GOT3 (cell line): ENCODE measurements at places on chromosomes 12 and 14.

GRCh38 chr14:61932974-61933373 lies 170.8 kb downstream of the SNAPC1 start:
- no peak for DNase-seq

DNA sequence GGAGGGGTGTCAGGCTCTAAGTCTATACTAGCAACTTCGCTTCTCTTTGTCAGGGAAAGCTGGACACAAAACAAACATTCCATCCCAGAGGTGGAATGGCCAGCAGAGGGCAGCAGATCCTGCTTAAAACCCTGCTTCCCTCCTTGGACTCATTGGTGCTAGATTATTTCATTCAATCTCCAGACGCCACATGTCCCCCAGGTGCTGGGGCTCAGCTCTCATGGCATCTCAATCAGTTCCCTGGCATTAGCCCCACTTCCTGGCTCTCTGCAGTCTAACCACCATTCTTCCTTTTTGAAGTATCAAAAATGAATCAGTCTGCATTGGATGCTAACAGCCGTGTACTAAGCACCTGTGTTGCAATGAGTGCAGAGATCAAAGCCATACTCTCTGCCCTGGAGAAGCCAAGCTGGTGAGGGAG lies 8.1 kb upstream of the PPP1R1A start:
- no peak for DNase-seq

- no peak for DNase-seq
These were observed 8.3 kb downstream of the TMTC2 start for GRCh38 chr12:82694970-82695369.

- DNase-seq: no peak
These were observed 41.5 kb downstream of the IFT81 start for GRCh38 chr12:110165540-110166159.

DNA sequence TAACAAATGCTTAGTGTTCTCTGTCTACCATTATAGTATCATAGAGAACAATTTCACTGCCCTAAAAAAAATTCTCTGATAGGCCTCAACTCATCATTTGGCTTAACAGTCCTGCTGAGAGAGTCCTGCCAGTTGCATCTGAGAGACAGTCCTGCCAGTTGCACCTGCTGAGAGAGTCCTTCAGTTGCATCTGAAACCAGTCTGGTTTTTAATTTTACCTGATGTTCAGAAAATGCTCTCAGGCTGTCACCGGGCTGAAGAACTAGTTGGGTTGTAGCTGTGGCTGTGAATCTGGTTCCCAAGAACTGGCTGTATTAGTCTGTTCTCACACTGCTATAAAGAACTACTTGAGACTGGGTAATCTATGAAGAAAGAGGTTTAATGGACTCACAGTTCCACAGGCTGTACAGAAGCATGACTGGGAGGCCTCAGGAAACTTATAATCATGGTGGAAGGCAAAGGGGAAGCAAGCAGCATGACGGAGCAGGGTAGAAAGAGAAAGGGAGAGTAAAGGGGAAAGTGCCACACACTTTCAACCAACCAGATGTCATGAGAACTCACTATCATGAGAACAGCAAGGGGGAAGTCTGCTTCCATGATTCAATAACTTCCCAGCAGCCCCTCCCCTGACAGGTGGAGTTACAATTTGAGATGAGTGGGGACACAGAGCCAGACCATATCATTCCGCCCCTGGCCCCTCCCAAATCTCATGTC lies 51.6 kb downstream of the PRKCH start:
- no peak for DNase-seq

DNA sequence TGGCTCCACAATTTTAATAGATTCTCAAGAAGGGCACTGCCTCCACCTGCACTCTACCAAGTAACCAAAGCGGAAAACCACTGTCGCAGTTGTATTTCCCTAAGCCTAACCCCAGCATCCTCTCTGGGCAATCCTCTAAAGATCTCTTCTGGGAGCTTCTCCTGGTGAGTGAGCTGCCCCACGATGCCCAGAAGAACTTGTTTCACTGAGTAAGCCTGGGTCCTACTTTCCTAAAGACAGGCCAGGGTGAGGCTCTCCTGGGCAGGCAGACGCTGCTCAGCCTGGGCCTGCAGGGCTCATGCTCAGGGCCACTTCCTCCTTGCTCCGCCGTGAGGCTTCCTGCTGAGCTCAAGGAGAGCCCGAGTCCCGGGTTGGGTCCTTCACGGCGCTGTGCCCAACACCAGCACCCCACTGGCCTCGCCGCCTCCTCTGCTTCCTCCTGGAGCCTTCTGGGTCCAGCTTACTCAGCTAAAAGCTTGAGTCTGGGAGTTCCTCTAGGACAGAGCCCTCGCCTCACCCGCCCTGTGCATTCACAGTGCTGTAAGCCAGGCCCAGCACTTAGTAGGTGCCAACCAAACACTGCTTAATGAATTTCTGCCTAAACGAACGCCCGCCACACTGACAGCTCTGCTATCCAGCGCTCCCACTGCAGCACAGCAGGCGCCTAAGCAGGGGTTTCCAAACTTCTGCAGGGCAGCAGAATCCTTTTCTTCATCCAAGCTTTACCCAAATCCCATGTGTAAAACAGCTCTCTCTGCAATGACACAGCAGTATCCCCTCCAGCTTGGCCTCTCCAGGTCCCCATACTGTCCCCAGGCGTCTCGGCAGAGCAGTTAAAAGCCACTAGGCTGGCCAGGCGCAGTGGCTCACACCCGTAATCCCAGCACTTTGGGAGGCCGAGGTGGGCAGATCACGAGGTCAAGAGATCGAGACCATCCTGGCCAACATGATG lies 5.7 kb downstream of the RAB35 start:
- DNase-seq: no peak

DNA sequence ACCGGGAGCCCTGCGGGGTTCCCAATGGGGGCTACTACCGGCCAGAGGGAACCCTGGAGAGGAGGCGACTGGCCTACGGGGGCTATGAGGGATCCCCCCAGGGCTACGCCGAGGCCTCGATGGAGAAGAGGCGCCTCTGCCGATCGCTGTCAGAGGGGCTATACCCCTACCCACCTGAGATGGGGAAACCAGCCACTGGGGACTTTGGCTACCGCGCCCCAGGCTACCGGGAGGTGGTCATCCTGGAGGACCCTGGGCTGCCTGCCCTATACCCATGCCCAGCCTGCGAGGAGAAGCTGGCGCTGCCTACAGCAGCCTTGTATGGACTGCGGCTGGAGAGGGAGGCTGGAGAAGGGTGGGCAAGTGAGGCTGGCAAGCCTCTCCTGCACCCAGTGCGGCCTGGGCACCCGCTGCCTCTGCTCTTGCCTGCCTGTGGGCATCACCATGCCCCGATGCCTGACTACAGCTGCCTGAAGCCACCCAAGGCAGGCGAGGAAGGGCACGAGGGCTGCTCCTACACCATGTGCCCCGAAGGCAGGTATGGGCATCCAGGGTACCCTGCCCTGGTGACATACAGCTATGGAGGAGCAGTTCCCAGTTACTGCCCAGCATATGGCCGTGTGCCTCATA lies 9.7 kb downstream of the TNS2 start:
- no peak for DNase-seq

DNA sequence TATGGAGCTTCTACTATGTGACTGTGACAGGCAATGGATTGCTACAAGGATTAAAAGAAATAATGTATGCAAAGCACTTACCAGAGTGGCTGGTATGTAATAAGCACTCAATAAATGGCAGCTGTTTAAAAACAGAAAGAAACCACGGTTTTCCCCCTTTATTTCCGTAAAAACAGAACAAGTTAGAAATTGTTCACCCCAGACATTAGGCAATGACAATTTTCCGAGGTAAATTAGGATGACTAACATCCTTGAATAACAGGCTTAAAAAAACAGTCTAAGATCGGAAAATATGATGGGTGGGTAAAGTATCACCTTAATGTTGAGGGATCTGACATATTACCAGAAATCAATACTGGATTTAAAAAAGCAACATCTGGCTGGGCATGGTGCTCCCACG lies 20.9 kb upstream of the CNIH1 start:
- no peak for DNase-seq

- DNase-seq: no peak
These were observed 68.5 kb downstream of the NT5DC3 start for GRCh38 chr12:103772367-103773108.

- no peak for DNase-seq
These were observed 90.3 kb downstream of the DUSP6 start for GRCh38 chr12:89261982-89262381.

DNA sequence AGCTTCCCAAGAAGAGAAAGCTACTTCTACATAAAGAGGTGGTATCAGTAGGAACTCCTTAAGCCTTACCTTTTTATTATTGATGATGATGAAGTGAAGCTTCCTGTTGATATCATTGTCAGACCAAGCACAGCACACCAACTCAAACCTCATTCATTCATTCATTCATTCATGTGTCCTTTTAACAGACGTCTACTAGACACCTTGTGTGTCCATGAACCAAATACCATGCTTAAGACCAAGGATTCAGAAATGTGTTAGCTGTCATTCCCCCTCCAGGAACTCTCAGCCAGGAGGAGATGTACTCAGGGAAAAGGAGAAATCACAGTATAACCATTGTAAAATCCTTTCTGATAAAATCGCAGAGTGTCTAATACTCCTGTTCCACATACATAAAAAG lies 194.8 kb downstream of the ZFP36L1 start:
- DNase-seq: no peak

GRCh38 chr14:52455291-52456088 lies 96.8 kb downstream of the TXNDC16 start:
- no peak for DNase-seq

DNA sequence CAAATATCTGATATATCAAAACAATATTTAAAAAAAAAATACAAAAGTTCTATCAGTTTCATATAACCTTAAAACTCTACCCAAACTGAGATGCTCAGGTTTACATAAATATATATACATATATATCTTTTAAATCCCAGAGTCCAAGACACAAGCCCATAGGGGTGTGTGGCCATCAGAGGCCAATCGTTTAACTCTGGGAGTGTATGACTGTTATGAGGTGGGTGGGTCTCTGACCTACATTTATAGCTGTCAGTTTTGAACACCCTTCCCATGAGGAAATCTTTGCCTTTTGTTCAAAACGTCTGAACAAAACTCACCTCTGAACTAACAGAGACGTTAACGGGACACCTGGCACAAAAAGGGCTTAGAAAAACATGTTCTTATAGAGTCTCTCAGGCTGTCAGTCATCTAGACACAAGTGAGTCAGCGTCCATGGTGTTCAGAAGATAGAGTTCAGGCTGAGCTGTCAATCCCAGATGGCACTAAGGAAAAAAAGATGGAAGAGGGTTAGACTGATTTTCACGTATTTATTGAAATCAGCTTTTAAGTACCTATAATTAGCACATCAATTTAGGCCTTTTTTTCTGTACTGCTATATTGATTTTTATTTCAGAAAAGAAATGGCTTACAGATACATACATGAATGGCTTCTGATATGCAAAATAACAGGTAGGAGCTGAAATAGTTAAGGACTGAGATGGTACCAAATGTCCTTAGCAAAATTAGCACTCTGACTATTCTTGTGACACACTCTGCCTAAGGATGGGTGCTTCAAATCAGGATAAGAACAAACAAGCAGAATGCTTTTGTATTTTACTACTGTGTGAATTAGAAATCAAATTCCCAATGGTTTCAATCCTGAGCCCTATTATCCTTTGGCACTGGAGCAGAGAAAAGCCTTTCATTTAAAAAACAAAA lies 29.2 kb downstream of the HIGD1C start:
- DNase-seq: no peak

- no peak for DNase-seq
These were observed 15.5 kb downstream of the TPCN1 start for GRCh38 chr12:113236539-113237399.

DNA sequence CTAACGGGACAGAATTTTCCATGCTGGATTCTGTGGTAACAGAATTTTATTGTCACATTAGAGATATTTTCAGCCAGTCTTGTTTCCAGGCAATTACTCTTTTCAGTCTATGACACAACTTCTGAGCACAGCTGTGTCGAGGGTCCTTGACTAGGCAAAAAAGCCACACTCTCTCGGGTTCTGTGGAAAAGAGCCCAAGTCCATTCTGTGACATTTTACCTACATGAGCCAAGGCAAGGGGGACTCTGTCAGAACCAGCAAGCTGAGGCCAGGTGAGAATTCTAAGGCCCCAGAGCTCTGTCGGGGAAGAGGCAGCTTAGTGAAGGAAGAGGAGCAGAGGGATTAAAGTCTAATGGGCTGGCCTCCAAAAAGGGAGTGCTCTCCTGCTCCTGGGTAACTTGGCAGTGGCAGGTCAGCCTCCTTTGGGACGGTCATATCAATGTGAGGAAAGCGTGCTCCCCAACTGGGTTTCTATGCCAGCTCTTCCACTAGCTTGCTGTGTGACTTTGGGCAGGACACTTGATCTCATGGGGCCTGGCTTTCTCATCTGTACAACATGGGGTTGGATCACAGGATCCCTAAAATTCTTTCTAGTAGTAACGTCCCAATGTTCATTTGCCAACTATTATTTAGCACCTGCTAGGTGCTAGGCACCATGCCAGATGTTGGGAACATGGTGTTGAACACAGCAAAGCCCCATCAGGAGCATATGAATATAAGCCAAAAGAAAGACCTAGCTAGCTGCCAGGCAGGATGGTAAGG lies 16.0 kb upstream of the RIC8B start:
- DNase-seq: no peak

GRCh38 chr12:3098436-3098835 lies 21.3 kb downstream of the TSPAN9 start:
- DNase-seq: no peak

GRCh38 chr12:116157845-116158267 lies 119.6 kb downstream of the MED13L start:
- DNase-seq: no peak

DNA sequence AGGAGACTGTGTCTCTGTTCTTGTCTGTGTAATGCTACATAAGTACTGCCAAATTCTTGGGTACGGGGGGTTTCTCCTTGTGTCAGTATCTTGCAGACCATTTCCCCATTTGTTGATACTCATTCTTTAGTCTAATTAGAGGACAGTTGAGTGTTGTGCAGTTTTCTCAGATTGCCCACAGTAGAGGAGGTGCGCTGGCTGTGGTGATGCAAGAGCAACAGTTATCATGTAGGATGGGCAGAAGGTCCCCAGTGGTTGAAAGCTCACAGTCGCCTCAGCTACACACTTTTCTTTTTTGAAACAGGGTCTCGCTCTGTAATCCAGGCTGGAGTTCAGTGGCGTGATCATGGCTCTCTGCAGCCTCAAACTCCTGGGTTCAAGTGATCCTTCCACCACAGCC lies 37.8 kb upstream of the ATP2A2 start:
- DNase-seq: no peak

- no peak for DNase-seq
These were observed 4.4 kb upstream of the EIF5 start for GRCh38 chr14:103329401-103330347.

DNA sequence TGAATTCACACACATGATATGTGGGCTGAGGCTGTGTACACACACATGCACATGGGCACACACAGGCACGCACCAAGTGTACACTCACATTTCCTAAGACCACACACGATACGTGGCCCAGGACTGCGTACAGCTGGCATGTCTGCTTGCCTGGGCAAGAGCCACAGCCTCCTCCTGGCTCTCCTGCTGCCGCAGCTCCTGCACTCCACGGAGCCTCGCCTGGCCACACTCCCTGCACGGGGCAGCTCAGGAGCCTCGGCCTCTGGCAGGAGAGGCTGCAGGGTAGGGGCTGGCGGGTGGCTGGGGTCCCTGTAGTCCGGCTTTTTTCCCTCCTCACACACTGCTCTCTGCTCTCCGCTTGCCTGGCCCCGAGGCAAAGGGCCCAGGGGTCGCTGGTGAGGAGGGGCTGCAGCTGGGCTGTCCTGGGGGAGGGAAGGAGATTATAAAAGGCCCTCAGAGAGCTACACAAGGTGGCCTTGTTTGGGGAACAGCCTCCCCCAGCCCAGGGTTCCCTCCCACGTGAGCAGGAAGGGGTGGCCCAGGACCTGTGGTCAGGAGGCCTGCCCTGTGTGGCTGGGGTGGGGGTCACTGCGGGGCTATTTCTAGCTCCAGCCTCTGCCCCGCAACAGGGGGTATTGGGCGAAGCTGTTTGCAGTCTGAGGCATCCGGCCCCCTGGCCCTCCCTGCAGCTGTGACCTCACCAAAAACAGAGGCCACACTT lies 89.0 kb upstream of the SFSWAP start:
- no peak for DNase-seq
